ENCODE measurements at places on chromosomes 4 and X. TPM values are rescaled to one million over a fixed set of nuclear protein-coding genes. Genes with fewer than 3 reads are reported as not detected.

USP46 gene
- total RNA-seq: 8.8 TPM

PRRG3 gene
- not detected for total RNA-seq

RAB41 gene
- total RNA-seq: not detected

MUC7 gene
- total RNA-seq: not detected

LUZP4 gene
- not detected for total RNA-seq

MAGEA2B gene
- not detected for total RNA-seq

HHIP gene
- total RNA-seq: 0.60 TPM
